ENCODE measurements at places on chromosomes 2 and 18. TPM values are rescaled to one million over a fixed set of nuclear protein-coding genes. Genes with fewer than 3 reads are reported as not detected.

GRCh38 chr2:158922601-158923000 is 45.8 kb upstream of the TANC1 start:
- DNase-seq, result no peak

GRCh38 chr2:62806231-62806630 is 100.7 kb downstream of the EHBP1 start:
- DNase-seq, result no peak

GRCh38 chr2:175677880-175678279 is 324.2 kb downstream of the LNPK start:
- no peak for DNase-seq

Gene ADCYAP1
- total RNA-seq, result 28.0 TPM

DNA sequence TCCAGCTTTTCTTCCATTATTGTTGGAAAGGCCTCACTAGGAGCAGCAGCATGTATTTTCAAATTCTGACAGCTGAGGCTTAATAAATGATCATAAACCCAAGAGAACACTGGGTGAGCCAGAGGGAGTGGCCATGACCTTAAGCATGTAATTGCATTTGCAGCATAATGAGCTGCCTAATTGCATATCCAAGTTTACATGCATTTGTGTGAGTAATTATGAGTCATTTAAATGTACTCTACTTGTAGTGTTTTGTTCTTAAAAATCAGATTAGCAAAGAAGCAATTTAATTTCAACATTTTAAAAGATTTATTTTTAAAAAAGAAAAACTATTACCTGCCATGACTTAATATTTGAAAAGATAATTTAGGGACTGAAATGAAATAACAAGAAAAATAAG is 74.8 kb downstream of the NOL10 start:
- DNase-seq, result no peak

DNA sequence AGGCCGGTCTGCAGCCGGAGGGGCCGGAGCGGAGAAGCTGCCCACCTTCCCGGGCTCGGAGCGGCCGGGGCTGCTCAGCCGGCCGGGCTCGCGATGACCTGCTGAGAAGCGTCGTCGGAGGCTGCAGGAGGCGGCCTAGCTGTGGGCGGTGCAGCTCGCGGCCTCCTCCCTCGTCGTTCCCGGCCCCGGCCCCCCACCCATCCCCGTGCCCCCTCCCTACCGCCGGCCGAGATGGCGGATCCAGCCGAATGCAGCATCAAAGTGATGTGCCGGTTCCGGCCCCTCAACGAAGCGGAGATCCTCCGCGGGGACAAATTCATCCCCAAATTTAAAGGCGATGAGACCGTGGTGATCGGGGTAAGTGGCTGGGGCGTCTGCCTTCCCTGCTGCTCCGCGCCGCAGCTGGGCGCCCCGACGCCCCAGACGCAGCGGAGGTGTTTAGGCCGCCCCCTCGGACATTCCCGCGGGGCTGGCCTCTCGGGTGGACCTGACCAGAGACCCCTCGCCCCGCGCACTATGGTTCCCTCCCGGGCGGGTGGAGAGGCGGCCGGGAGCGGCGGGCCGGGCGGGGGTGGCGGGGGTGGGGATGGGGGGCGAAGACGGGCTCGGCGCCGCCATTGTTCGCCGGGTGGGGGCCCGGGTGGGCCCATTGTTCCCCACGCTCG is 492 bp downstream of the KIF5C start:
- DNase-seq, result no peak

Gene BCL2
- total RNA-seq, result 10.1 TPM

Gene ASXL3
- 3.6 TPM for total RNA-seq

DNA sequence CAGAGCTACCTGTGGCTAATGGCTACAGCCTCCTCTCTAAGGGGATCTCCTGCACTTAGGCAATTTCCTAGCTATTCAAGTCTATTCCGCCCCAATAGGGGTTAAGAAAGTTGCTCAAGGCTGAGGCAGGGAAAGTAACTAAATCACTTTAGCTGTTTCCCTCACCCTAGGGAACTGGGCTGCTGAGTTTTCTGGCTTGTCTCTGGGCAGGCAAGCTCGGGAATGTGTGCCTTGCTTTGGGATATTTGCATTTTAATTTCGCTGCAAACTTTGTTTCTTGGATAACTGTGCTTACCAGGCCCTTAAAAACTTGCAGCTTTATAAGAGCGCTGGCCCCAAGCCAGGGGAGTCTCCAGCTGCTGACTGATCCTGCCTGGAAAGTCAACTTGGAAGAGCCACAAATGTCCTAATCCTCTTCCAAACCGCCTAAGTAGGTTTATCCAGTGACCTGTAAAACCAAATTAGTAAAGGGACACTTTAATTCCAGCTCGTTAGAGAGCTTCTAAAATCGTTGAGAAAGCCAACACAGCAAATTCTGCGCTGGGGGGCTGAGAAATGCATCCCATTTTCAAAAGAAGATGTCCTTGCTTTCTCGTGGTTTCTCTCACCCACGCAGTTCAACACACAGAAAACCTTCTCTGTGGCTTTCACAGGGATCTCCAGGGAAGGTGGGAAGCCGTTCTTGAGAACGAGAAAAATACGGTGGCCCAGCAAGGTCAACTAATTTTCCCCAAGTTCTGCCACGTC is 59.5 kb upstream of the SP3 start:
- DNase-seq, result peak; percentile 67

- DNase-seq, result no peak
Measured at GRCh38 chr2:85790032-85790431, 36.2 kb downstream of the ATOH8 start.

Gene DNAJC5G
- 1.3 TPM for total RNA-seq

Gene PCARE
- not detected for total RNA-seq

- no peak for DNase-seq
Measured at GRCh38 chr2:4174796-4175195, 471.4 kb downstream of the DCDC2C start.
